Stimulated activated CD4-positive, alpha-beta T cell treated with anti-CD3 and anti-CD28 coated beads, Interleukin-4, amount 100 ng/mL, for 48 hours (primary cell): ENCODE measurements at places on chromosomes 6 and 20.

GRCh38 chr6:109194880-109195279 lies 99.6 kb downstream of the CEP57L1 start:
- DNase-seq: no peak

DNA sequence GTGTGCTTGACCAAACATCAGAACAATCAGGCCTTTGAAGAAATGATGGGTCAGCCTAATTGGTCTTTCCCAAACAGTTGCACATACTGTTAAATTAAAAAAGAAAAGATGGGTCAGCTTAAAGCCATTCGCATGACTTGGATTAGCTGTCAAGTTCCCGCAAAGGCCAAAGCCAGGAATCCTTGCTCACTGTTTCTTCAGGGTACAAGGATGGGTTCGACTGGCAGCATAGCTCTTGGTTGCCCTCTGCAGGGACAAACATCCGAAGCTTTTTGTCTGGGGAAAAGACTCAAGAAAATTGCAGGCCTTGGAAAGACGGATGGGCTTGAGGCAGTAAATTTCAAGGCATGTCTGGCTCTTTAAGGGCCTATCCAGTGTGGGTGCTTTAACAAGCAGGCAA lies 168.0 kb downstream of the HDGFL1 start:
- DNase-seq: no peak

DNA sequence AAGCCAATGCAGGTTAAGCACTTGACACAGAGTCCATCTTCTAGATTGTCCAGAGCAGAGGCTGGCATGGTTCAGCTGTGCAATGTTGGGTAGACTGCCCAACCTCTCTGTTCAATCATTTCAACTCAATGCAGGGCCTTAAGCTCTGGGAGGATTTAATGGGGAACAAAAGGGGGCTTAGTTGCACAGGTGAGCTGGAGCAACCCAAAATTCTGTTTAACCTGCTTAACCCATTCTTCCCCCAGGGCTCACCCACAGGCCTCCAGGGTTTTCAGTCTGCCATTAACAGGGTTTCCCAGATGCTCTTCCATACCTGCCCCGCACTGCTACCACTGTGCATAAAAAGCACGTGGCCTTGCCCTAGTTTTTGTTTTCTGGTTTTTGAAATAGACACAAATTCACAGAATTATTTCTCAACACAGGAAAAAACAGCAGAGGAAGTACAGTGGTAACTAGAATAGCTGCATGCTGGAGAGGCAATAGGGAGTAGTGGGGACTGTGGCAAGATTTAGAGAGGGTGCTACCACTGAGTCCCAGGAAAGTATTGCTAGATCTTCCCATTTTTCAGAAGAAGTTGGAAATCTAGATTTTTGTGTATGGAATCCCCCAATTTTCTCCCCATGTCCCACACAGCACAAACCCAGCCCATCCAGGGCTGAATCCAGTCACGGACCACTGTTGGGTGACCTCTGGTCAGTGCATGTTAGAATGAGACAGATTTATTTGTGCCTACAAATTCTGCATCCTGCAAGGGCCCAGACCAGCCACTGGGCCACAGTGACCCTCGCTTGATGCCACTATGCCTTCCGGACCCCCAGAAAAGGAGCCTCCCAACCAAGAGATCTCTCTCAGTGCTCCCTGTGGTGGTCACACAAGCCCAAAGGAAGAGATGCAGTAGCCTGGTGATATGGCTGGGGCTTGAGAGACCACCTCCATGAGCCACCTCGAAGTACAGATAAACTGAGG lies 4.6 kb downstream of the PTGIS start:
- no peak for DNase-seq

DNA sequence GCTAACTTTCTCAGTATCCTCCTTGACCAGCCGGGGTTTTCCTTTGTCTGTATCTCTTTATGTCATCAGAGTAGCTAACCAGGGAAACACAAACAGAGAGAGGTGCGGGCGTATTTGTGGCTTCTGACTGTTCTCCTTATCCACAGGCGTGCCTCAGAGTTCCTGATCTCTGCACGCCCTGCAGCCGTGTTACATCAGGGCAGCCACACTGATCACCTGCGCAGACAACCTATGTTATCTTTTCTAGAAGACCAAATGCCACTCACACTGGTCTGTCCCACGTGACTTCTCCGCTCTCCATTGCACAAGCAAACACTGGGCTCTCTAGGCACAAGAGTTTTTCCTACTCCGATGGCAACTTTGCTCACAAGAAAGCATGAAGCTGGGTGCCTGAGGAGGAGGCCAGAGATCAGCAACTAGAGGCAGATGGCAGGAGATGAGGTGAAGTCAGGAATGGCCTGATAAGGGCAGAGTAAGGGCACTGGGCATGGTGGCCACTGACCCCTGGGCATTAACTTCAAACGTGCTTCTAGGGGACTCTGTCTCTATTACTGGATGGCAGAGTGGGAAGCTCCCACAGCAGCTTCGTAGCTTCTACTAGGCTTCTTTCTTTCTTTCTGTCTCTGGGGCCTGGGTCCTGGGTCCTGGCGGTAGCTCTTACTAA lies 4.5 kb downstream of the PDE10A start:
- DNase-seq: no peak

GRCh38 chr6:168609026-168609685 lies 168.2 kb downstream of the SMOC2 start:
- DNase-seq: no peak

DNA sequence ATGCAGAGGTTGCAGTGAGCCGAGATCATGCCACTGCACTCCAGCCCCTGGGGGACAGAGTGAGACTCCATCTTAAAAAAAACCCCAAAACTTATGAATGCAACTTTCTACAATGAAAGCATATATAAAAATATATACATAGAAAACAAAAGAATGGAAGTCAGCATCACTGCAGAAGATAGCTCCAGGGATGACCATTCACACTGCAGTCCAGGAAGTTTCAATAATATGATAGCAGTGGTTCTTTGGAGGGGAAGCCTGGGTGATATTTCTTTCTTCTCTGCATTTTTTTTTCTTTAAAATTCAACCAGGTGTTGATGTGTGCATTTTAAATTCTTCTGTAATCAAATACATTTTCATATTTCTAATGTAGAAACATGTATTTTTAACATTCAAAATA lies 12.3 kb downstream of the HLA-G start:
- DNase-seq: no peak

DNA sequence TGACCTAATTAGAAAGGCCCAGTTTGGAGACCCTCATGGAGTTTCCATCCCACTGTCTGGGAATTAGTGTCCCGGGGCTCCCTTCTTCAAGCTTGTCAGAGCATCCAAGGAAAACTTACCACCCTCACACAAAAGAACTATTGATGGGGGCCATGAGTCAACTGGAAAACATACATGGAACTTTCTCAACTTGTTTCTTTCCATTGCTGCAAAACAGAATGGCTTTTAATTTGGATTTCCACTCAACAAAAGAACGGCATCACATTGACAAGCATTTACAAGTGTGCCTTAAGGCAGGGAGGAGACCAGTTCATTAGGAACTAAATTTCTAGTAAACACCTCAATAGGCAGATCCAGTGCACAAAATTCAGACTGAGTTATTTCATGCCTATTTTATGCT lies 289.1 kb upstream of the PREP start:
- DNase-seq: no peak

DNA sequence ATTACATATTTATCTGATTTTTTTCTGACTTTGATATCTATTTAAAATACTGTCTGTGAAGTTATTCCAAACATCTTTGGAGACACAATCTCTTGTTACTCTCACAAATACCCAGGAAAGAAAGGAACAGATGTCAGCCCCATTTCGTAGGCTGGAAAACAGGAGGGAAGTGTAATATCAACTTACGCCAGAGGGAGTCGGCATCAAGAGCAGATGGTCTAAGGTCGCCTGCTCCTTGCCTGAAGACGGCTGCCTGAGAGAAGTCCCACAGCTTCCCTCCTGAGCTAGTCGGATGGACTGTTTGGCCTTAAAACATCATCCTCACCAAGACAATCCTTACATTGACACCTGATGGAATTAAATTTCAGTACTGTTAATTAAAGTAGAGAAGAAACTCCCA lies 13.4 kb downstream of the CST7 start:
- no peak for DNase-seq

- DNase-seq: no peak
Measured at GRCh38 chr6:143232849-143233248, 172.2 kb downstream of the AIG1 start.
